ENCODE measurements at places on chromosomes 4 and X.

GRCh38 chr4:16693641-16694040, 204.8 kb downstream of the LDB2 start:
- no peak for DNase-seq

DNA sequence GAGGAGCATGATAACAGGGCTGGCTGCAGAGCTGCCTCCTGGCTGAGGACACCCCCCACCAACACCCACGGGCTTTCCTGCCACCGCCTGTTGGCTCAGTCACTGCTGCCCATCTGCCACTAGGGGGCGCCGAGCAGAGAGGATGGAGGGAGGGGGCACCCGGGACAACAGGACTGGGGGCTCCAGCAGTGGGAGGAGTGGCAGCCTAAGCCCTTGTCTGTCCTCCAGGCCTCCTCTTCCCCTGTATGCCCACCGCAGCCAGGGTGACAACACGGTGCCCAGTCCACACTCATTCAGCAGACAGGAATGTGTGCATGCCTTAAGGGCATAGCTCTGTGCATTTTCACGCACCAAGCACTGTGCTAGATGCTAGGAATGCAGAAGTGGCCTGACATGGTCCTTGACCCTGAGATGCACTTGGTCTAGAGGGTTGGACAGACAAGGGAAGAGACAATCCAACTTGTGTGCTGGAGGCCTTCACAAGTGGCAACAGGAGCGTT, 149.9 kb downstream of the AMMECR1 start:
- no peak for DNase-seq

GRCh38 chrX:155048977-155049619, 21.8 kb downstream of the CMC4 start:
- no peak for DNase-seq

- no peak for DNase-seq
These were observed 109.6 kb upstream of the ACSL4 start for GRCh38 chrX:109842611-109843010.

DNA sequence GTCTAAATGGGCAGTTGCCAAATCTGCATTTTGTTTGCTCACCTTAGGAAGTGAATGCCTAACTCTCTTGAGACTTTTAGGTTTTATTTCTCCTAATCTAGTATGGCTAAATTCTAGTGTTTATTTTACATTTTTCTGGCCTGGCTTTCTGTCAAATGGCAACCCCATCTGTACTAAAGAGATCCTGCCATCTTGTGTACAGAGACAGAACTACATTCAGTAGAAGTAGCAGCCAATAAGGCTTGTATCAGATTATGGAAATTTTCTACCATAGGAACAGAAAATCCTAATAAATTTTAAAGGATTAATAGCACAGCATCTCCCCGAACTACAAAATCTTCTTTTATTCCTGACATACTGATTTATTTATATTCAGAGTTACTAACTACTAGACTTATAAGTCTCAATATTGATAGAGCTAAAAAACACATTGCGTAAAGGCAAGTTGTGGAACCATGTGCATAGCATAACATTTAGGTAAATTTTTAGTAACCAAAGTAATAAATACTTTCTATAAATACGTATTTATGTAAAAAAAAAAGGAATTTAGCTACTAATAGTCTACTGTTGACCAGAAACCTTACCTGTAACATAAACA, 45.5 kb downstream of the TMEM144 start:
- DNase-seq = no peak

GRCh38 chr4:24956763-24957162, 43.9 kb upstream of the CCDC149 start:
- DNase-seq = no peak

GRCh38 chr4:88765729-88766128, 68.1 kb upstream of the NAP1L5 start:
- no peak for DNase-seq

DNA sequence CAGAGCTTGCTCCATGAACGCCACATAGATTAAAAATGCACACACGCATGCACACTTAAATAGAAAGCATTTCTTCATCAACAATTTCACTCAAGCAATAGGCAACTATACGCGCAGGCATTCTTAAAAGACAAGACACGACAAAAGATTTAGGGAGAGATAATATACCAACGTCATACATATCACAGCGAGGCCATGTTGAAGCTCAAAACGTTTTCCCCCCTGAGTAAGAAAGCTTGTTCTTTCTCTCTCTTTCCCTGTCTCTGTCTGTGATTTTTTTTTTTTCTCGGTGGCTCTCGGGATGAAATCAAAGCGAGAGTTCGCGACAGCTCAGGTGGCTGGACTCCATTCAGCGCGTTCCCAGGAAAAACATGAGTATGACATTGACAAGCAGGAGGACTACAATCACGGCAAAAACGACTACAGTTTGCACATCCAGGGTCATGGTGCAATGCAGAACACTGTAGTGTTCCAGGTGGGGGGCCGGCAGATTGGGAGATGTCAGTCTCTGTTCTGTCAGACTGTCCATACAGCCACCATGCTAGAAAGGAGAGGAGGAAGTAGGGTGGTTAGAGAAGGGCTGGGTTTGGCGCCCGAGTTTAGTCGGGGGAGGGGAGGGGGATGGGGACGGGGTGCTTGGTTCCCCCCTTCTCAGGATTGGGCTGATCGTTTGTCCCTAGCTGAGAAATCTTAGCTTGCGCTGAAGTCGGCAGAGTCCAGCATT, 30.7 kb downstream of the ARHGEF9 start:
- DNase-seq = no peak

- DNase-seq = no peak
These were observed 39.1 kb upstream of the PRPS1 start for GRCh38 chrX:107589243-107589642.

GRCh38 chr4:172648471-172648870, 520.1 kb upstream of the GALNT7 start:
- no peak for DNase-seq

DNA sequence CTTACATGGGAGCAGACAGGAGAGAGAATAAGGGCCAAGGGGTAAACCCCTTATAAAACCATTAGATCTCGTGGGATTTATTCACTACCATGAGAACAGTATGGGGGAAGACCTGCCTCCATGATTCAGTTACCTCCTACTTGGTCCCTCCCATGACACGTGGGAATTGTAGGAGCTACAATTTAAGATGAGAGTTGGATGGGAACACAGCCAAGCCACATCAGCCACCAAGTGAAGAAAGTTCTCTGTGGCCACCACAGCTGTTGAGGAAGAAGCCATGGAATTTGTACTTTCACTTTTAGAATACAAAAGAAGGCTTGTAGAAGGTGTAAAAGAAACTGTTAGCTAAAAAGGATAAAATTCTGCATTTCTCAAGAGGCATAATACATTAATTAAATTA, 67.0 kb upstream of the CXorf51A start:
- DNase-seq = no peak

DNA sequence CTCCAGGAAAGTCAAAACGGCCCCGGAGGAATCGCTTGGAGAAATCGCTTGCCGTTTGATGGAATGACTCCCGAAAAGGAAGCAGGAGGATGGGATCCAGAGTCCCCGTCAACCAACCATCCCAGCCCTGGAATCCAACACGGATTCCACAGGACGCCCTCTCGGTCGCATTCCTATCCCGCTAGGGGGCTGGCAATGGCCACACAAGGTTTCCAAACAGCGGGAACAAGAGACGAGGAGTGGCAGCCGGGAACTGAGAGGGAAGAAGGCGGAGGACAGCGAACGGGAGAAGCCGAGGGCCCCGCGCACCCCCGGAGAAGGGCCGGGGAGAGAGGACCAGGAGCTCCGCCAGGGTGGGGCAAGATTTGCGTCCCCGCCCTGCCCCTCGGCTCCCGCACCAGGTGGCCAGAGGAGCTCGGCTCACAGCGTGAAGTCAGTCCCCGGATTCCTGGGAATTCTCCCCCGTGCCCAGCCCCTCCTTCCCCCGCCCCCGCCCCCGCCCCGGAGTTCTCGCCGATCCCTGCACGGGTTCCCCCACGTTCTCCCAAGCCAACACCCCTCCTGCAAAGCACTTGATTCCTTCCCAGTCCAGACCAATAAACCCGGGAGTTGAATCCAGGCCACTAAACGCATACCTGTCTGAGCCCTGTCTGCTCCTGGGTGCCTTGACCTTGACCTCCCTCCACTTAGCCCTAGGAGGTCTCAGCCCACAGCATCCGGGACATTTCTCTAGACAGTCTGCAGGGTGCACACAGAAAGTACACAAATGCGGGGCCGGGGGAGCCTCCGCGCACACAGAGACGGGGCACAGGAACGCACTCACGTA, 1.4 kb downstream of the PDZD4 start:
- DNase-seq = no peak

- DNase-seq = no peak
These were observed 342.5 kb upstream of the FSTL5 start for GRCh38 chr4:162506253-162506652.

GRCh38 chr4:151853034-151853433, 92.2 kb upstream of the GATB start:
- no peak for DNase-seq

- no peak for DNase-seq
These were observed 22.3 kb upstream of the AASDH start for GRCh38 chr4:56409511-56410090.

DNA sequence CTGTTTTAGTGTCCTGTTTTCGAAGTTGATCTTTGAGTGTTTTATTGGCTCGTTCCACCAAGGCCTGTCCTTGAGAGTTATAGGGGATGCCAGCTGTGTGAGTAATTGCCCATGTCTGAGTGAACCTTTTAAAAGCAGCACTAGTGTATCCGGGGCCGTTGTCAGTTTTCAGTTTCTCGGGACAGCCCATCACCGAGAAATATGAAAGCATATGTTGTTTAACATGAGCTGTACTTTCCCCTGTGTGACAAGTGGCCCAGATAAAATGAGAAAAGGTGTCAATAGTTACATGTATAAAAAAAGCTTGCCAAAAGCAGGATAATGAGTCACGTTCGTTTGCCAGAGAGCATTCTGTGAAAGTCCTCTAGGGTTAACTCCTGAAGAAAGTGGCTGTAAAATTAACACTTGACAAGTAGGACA, 48.6 kb upstream of the RASSF6 start:
- no peak for DNase-seq

GRCh38 chr4:184198190-184198589, 19.5 kb downstream of the ENPP6 start:
- DNase-seq = no peak

- DNase-seq = no peak
These were observed 51.0 kb downstream of the BMP2K start for GRCh38 chr4:78827191-78827590.

- no peak for DNase-seq
These were observed 51.7 kb upstream of the GPM6B start for GRCh38 chrX:13868591-13868990.

All from stimulated activated CD8-positive, alpha-beta memory T cell treated with anti-CD3 and anti-CD28 coated beads, Interleukin-15, amount 100 ng/mL, for 1 hour (primary cell).